Bronchial epithelial cell (primary cell): ENCODE measurements at places on chromosomes 4 and X. TPM values are rescaled to one million over a fixed set of nuclear protein-coding genes. Genes with fewer than 3 reads are reported as not detected.

The PAGE1 gene
- not detected in 2 replicates for total RNA-seq

The ZIC3 gene
- not detected in 2 replicates for total RNA-seq

The GABRG1 gene
- not detected in 2 replicates for total RNA-seq

The CXCL5 gene
- 0.51 and 0.53 TPM in 2 replicates for total RNA-seq
